T-cell (primary cell): ENCODE measurements at places on chromosomes 4 and X.

DNA sequence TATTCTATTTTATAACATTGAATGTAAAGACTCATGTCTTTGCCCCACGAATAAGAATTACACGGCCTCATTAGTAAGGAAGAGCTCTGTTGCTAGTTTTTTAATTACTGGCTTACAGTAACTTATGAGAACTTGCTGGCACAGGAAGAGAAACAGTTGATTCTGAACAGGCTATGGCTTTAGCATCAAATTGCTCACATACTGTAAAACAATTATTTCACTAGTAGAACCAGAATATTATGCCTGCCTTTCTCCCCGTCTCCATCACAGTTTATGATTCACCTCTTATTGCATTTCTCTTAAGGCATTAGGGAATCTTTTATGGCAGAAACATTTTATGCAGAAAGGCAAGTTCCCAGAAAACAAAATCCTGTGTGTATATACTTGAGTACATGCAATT lies 126.1 kb downstream of the SPRY1 start:
- no peak for DNase-seq

GRCh38 chrX:120015145-120016067 lies 62.1 kb downstream of the RHOXF2B start:
- DNase-seq, result no peak

GRCh38 chr4:86720508-86721068 lies 126.5 kb downstream of the PTPN13 start:
- DNase-seq, result no peak

DNA sequence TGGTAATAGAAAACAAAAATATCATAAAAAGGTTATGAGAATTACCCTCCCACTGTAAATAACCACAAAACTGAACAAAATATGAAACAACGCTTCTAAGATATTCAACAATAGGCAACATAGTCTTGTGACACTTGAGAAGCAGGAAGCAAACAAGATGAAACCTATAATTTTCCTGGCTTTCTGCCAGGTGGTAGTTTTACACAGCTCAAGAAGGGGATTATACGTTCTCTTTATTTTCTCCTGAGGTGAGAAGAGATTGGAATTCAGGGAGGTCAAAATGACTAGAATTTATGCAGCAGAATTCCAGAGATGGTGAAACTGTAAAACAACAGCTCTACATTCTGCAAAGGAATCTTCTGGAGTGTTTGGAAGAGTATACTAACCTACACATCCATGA lies 186.0 kb downstream of the HHIP start:
- no peak for DNase-seq

- DNase-seq, result no peak
These were observed 52.9 kb upstream of the HPF1 start for GRCh38 chr4:169810325-169811323.

- DNase-seq, result no peak
These were observed 200.0 kb upstream of the MAD2L1 start for GRCh38 chr4:120266602-120267001.

- no peak for DNase-seq
These were observed 4.9 kb downstream of the SMR3A start for GRCh38 chr4:70365479-70365878.

- no peak for DNase-seq
These were observed 219.1 kb downstream of the GC start for GRCh38 chr4:71564775-71565174.

- no peak for DNase-seq
These were observed 20.5 kb downstream of the PNMA6E start for GRCh38 chrX:153380691-153381090.
